Femur (tissue), 1 donor: ENCODE measurements at places on chromosomes 12 and 14.

- peak; percentile 71 for DNase-seq
Observed at GRCh38 chr12:57214398-57214781, 2.2 kb upstream of the NXPH4 start.

DNA sequence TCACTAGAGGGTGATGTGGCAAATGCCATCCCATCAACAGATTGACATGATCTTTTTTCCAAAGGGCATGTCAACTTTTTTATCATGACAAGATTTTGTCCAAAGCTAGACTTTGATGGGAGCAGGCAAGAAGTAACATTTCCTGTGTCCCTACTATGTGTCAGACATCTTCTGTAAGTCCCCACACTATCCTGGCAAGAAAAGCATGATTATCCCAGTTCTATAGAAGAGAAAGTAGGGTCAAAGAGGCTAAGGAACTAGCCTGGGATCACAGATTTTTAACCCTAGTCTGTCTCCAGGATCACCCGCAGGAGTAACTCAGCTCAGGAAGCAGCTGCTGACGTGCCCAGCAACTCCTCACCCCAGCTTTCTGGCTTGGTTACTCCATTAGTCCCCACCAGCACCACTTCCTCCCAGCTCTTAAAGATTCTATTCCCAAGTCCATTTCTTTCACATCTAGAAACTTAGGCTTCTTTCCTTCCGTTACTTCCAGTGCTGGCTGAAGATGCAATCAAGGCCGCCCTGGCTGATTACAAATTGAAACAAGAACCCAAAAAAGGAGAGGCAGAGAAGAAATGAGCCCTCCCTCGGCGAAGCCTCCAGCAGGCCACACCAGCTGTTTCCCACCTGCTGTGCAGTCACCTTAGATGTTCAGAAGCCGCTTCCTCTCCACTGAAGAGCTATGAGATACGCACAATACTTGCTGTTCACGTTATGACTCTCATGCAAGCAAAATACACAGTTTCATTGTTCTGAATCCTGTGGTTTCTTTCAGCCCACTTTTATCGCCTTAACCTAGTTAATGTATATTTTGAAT lies 6.2 kb downstream of the ISCU start:
- no peak for DNase-seq

DNA sequence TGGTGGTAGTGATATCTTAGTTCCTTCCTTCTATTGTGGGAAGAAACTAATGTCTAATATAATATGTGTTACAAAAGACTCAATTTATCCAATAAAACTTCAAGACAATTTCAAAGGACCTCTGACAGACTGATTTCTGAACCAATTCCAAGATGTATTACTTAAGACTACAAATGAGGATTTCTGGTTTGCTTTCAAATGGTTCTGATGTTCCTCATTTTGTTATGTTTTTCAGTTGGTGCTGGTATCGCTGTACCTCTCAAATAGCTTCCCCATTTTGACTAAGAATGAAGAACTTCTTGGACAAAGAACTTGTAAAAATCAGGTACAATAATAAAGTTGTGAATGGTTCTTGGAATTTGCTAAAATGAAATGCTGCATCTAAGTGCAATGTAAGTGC lies 19.4 kb upstream of the MBIP start:
- DNase-seq, result no peak

DNA sequence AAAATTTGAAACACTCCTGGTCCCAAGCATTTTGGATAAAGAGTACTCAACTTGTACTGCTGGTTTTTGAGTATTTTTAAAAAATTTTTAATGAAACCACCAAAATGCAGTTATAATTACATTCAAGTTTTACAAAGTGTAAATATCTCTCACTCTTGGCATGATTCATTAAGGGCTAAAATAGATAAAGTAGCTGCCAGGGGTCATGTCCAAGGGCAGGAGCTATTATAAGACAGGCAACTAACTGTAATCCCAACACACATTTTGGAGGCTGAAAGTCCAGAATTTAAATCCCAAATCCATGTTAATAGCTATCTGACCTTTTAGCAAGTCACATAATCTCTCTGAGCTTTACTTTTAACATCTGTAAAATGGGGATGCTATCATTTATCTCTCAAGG lies 207.6 kb downstream of the MED13L start:
- no peak for DNase-seq

- peak; percentile 44 for DNase-seq
Observed at GRCh38 chr12:53062977-53063707, 13.3 kb downstream of the TNS2 start.

DNA sequence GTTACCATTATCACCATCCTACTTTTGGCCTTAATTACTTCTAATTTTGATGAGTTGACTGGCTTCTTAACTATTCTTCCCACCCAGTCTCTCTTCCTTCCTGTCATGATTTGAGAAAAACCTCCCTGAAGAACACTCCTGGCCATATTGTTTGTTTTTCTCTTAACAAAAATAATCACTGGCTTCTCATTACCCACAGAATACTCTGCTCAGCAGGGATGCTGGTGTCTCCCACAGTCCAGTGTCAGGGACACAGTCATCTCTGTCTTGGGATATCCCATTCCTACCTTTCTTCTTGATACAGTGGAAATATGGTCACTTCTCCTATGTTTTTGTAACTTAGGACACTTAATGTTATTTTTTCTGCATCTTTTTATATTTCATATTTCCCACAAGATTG lies 103.7 kb downstream of the SRGAP1 start:
- DNase-seq, result no peak

- DNase-seq, result no peak
Observed at GRCh38 chr14:103896578-103896977, 31.7 kb upstream of the TDRD9 start.

- DNase-seq, result no peak
Observed at GRCh38 chr12:124561231-124561630, 6.2 kb downstream of the NCOR2 start.

DNA sequence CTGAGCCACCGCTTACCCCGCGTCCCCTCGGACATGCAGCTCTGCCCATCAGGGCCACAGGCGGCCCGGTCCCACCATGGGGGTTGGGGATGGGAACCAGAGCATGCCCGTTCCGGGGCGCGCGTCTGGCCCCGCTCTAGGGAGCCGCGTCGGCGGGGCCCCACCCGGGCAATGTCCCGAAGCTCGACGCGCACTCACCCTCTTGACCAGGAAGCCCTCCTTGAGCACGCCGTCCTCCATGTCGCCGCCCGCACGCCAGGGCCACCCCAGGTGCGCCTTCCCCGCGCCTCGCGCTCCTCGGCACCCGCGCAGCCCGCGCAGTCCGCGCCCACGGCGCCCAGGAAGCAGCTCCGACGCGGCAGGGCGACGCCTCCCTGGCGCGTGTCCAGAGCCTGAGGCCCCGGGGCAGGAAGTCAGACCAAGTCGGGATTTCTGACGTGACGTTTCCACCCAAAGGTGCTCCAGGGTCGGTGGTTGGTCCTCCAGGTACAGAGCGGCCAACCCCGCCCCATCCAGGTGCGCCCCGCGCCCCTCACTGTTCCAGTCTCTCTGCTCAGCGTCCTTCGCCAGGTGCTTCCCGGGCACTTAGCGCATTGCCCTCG lies at the start of gene PLEK2:
Gene PLEK2, minus strand, starts transcription at position 346 of the 602 bp plus-strand sequence. Its CDS starts 106 bp downstream, at position 240.
- DNase-seq, result peak; percentile 36

DNA sequence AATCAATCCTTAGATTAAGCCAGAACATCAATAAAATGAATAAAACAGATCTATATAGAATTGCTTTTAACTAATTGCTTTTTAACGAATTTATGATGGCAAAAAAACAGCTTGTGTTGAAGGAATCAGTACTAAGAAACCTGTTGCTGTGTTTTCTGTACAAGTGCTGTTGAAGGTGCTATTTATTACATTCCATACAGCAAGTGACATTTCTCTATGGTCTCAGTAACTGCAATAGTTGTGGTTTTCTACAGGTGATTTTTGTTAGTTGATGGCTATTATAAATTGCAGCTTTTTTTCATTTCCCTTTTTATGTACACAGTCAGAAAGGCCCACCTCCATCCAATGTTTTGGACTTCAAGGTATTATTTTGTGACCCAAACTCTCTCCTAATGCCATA lies 56.6 kb downstream of the SLC2A13 start:
- no peak for DNase-seq

DNA sequence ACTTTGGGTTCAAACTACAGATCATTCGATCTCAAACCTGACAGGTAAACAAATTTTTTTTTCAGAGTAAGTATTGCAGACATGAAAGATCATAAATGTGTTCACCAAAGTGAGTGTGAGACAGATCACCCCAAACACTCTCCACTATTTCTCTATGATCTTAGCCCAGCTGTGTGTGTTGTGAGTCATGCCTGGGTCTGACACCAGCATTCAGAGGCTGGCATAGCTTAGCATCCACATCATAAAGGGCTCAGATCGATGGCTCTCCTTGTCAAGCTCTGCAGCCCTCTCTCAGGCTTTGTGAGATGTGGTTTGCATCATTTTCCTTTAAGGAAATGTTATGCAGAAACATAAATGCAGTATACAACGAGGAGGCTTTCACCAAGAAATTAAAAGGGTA lies 164.9 kb downstream of the ETV6 start:
- no peak for DNase-seq

- DNase-seq, result no peak
Observed at GRCh38 chr12:19978193-19978592, 390.1 kb upstream of the PDE3A start.

- no peak for DNase-seq
Observed at GRCh38 chr12:48767047-48767446, 21.8 kb downstream of the ADCY6 start.

DNA sequence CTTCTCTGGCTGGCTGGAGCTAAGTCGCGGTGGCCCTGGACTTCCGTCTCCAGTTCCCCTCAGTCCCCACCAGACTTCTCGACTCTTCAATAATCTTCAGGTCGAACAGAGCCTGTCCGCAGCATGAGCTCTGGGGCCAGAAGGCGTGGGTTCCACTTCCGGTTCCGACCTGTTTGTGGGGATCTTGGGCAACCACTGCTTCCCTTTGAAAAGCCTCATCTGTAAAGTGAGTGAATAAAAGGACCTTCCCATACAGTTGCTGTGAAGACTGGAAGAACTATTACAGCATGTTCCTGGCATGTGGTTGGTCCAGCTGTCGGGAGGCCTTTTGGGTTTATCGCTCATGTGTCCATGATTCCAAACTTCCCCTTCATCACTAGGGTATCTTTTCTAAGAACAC lies 19.4 kb downstream of the ADGRD1 start:
- DNase-seq, result peak; percentile 15

DNA sequence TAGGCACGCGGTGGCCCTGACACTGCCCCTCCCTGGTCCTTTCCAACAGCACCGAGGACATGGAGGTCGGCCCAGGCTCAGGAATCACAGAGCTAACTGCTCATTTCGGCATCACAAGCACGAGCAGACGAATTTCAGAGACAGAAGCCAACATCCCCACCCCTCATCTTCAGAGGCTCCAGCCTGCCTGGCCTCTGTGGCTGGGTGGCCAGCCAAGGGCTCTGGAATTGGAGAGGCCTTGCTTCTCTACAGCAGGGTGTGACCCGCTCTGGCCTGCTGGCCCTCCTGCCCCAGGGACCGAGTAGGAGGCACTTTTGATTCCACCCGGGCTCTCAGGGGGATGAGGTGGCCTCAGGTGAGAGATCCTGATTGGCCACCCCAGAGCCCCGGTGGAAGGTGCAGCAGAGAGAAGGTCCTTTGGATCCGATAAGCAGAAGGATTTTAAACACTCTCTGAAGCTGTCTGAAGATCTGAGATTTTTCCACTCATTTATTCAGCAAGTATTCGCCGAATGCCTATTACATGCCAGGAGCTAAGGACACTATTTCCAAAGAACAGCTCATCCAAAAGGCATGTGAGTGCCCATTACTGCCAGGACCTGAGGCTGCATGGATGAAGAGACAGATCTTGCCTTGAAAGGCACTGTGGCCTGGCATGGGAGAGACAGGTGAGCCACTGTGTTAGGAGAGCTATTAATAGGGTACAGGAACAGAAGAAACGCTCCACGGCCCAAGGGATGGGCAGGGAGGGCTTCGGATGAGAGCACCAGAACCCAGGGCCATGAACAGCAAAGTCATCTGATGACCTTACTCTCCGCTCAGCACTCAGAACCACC lies 10.2 kb downstream of the BAG5 start:
- peak; percentile 86 for DNase-seq

DNA sequence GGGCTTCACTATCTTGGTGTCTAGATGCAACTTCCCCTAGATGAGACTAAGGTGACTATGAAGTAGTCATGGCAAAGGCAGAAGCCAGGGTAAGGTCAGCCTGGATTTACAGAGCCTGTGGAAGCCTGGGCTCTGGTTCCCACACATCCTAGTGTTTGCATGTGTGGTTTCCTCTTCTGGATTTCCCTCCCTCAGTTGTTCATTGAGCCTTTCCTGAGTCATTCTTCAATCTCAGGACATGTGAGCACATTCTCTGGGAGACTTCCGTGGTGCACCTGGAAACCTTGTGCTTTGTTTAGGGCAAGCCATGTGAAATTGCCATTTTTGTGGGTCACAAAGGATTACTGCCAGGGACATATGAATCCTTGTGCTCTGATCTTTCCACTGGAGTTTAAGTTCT lies 236.6 kb downstream of the C12orf75 start:
- DNase-seq, result no peak

DNA sequence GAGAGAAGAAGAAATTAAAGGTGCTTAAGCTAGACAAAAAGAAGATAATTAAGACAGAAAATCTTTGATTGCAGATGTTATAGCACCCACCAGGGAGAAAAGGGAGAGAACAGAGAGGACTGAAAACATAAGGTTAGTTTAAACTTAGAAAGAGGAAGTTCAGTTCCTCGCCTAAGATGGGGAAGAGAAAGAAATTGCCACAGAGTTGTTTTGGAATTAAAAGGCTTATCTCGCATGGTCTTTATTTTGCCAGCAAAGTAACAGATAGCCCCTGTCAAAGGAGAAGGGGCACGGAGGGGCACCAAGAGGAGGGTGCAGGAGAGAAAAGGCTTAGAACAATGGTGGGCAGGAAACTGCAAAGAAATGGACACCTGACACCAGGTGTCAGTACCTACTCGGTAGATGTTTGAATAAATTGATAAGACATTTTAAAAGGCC lies 17.8 kb upstream of the OXA1L start:
- DNase-seq, result no peak
